ENCODE measurements at places on chromosomes 2 and 18.

DNA sequence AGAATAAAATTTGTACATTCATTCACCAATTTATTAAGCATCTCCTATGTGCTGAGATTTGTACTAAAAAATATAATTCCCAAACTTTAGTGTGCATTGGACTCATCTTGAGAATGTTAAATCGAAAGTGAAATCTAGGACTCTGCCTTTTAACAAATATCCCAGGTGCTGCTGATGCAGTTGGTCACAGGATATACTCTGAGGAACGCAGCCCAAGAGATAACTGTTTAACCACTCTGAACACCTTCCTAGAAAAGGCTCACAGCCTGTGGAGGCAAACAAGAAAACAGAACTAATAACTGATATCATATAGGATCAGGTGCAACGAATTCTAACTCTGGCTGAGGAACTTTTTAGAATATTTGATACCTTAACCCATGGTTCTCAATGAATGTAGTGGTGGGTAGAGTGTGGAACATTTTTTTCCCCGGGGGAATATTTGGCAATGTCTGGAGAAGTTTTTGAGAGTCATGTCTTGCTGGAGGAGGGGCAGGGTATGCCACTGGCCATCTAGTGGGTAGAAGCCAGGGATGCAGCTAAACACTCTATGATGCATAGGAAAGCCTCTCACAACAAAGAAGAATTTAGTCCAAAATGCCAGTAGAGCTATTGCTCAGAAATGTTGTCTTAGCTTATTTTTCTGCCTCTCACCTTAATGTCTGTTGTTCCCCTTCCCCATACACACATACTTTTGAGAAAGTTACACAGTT, 96.5 kb downstream of the EHBP1 start:
- no peak for DNase-seq

DNA sequence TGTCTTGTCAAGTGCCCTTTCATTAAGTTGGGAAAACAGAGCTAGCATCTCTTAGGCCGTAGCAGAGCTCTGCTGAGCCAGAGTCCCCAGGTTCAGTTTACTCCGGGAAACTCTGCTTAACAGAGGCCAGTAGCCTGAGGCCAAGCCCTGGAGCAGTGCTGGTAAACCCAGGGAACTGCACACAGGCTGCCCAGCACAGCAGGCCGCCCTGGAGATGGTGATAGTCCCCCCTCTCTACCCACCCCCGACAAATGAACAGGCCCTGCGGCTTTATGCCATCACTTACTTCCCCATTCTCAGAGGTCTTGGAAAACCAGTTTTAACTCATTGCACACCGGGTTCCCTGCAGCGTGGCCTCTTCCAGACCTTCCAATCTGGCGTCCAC, 3.5 kb downstream of the CNNM4 start:
- no peak for DNase-seq

DNA sequence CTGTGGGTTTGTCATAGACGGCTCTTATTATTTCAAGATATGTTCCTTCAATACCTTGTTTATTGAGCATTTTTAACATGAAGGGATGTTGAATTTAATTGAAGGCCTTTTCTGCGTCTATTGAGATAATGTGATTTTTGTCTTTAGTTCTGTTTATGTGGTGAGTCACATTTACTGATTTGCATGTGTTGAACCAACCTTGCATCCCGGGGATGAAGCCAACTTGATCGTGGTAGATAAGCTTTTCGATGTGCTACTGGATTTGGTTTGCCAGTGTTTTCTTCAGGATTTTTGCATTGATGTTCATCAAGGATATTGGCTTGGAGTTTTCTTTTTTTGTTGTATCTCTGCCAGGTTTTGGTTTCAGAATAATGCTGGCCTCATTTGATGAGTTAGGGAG, 60.5 kb downstream of the GTF3C3 start:
- no peak for DNase-seq

DNA sequence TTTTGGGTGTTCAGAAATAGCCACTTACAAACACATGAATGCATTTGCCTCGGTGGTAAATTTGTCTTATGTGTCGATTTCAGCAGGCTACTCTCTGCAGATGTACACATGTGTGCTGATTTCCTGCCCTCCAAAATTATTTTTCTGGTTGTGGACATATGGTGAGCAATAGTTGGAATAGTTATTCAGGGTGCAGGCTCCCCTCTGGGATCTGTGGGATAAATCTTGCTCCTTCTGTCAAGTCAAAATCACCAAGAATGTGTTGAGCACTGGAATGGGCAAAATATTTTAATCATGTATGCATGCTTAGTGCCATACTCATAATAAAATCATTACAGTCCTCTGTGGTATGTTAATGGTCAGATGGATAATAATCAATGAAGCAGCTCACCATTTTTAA, 684.5 kb downstream of the BCL11A start:
- DNase-seq, result no peak
